ENCODE measurements at places on chromosomes 5 and 9. TPM values are rescaled to one million over a fixed set of nuclear protein-coding genes. Genes with fewer than 3 reads are reported as not detected.

Gene TAF11L10
- not detected for total RNA-seq

Gene PFN3
- total RNA-seq, result not detected

Gene CD14
- total RNA-seq, result 86.0 TPM

Gene FOXE1
- not detected for total RNA-seq

Gene SCGB3A2
- not detected for total RNA-seq

Gene RGS7BP
- 1.1 TPM for total RNA-seq

DNA sequence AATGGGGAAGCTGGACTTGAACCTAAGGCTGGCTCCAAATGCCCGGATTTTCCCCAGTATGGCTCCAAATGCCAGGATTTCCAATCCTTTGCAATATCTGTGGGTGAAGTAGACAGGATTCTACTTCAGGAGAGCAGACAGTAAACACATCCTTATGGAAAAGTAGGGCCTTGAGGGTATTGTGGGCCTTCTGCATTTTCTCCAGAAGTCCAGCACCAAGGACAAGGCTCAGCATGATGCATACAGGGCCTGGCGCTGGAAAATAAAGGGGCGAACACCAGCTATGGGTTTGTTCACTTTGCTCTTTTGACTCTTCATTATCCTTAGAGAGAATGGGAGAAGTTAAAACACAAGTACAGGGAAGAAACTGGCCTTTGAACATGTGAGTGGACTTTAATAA, 347.5 kb downstream of the SEMA5A start:
- DNase-seq, result no peak
- H3K4me3 ChIP-seq, result no peak overlapping the region
- no peak overlapping the region for H3K27ac ChIP-seq
- H3K4me1 ChIP-seq, result no peaks in the 10 kb centered on the region
- H3K27me3 ChIP-seq, result no peaks in the 10 kb centered on the region

- H3K4me1 ChIP-seq, result no peaks in the 10 kb centered on the region
- no peak overlapping the region for H3K4me3 ChIP-seq
These were observed 42.8 kb downstream of the PDE4D start for GRCh38 chr5:59850766-59851165.

- DNase-seq, result peak; percentile 98
- H3K36me3 ChIP-seq, result no peaks in the 10 kb centered on the region
- H3K4me1 ChIP-seq, result peaks cover 11% of the 10 kb centered on the region
- no peaks in the 10 kb centered on the region for H3K27me3 ChIP-seq
These were observed 16.8 kb upstream of the CDK7 start for GRCh38 chr5:69217548-69218526.

- DNase-seq, result no peak
- no peak overlapping the region for H3K4me3 ChIP-seq
- peak overlapping the region; percentile 23 for H3K27ac ChIP-seq
- H3K4me1 ChIP-seq, result no peaks in the 10 kb centered on the region
- H3K36me3 ChIP-seq, result no peaks in the 10 kb centered on the region
- H3K27me3 ChIP-seq, result no peaks in the 10 kb centered on the region
These were observed 8.9 kb upstream of the IL6ST start for GRCh38 chr5:56003679-56004078.

GRCh38 chr9:76586390-76587314, 127.7 kb downstream of the GCNT1 start:
- no peak overlapping the region for H3K4me3 ChIP-seq
- H3K27ac ChIP-seq, result no peak overlapping the region
- H3K4me1 ChIP-seq, result no peaks in the 10 kb centered on the region
- DNase-seq, result no peak

GRCh38 chr5:10724781-10725507, 36.1 kb downstream of the DAP start:
- peak; percentile 76 for DNase-seq
- H3K27me3 ChIP-seq, result no peaks in the 10 kb centered on the region
- no peak overlapping the region for H3K4me3 ChIP-seq
- no peaks in the 10 kb centered on the region for H3K4me1 ChIP-seq

GRCh38 chr5:52727576-52727975, 60.1 kb upstream of the ITGA1 start:
- H3K4me3 ChIP-seq, result no peak overlapping the region
- no peaks in the 10 kb centered on the region for H3K36me3 ChIP-seq
- H3K4me1 ChIP-seq, result peaks cover 39% of the 10 kb centered on the region

GRCh38 chr9:33620738-33621439, 96.8 kb downstream of the ANKRD18B start:
- H3K27ac ChIP-seq, result peak overlapping the region; percentile 54
- DNase-seq, result no peak
- no peak overlapping the region for H3K4me3 ChIP-seq
- H3K4me1 ChIP-seq, result no peaks in the 10 kb centered on the region
- no peaks in the 10 kb centered on the region for H3K36me3 ChIP-seq
- H3K27me3 ChIP-seq, result no peaks in the 10 kb centered on the region

DNA sequence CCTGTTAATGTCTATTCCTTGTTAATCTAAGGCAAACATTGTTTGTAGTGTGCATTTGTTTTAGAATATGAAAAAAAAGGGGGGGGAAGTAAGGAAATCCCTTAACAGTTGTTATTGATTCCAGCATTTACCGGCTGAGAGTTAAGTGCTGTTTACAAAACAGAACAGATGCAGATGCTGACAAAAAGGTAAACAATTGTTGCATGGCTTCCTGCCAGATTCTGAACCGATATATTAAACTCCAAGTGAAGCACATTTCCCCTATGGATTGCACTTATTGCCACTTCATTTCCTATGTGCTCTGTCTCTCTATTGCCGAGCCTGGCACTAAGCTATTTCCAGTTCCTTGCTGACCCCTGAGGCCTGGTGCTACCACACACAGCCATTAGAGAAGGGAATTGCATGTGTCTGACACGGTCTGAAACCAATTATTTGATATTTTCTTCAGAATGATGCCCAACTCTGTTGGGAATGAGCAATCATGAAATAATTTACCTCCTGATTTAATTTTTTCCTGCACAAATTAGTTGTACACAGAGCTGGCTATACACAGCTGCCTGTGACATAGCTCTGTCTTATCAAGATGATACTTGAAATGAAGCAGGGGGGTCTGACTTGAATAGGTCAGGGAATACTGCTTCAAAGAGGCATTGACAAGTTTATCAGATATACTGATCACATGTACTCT, 109.8 kb downstream of the KIAA0825 start:
- no peaks in the 10 kb centered on the region for H3K4me1 ChIP-seq
- no peak overlapping the region for H3K4me3 ChIP-seq
- no peaks in the 10 kb centered on the region for H3K36me3 ChIP-seq

DNA sequence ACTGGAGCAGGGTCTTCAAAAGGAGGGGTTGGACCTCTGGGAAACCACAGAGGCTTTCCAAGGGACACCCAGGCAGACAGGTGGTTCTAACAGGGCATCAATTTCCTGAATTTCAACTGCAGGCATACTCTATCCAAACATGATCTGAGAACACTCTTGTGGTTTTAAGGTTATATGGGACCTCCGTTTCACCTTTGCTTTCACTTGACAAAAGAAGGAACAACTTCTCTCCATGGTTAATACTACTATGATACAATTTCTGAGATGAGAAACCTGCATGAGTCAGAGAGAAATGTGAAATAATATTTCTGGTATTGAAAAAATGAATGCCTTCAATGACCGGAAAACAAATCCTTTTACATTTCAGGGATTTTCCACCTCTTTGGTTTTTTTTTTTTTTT, 28.0 kb upstream of the ERAP1 start:
- DNase-seq, result no peak
- H3K4me1 ChIP-seq, result no peaks in the 10 kb centered on the region
- H3K27ac ChIP-seq, result no peak overlapping the region
- H3K27me3 ChIP-seq, result no peaks in the 10 kb centered on the region
- no peaks in the 10 kb centered on the region for H3K36me3 ChIP-seq

DNA sequence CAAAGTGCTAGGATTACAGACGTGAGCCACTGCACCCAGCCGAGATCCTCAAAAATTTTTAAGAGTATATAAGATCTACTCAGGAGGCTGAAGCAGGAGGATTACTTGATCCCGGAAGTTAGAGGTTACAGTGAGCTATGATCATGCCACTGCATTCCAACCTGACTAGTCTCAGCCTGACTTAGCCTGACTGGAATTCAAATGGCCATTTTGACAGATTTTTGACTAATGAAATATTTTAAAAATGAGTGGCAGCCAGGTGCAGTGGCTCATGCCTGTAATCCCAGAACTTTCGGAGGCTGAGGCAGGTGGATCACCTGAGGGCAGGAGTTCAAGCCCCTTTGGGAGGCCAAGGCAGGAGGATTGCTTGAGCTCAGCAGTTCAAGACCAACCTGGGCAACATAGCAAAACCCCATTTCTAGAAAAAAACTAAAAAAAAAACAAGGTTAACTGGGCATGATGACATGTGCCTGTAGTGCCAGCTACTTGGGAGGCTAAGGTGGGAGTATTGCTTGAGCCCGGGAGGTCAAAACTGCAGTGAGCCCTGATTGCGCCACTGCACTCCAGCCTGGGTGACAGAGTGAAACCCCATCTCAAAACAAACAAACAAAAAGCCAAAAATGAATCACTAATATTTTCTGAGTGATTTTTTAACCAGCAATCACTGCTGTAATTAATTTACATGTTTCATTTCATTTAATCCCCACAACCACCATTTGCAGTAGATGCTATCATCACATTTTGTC, 16.6 kb downstream of the ATOX1 start:
- H3K27me3 ChIP-seq, result no peaks in the 10 kb centered on the region
- no peak for DNase-seq
- no peak overlapping the region for H3K4me3 ChIP-seq
- H3K27ac ChIP-seq, result no peak overlapping the region
- H3K4me1 ChIP-seq, result no peaks in the 10 kb centered on the region
- no peaks in the 10 kb centered on the region for H3K36me3 ChIP-seq

All from sigmoid colon (tissue), 7 donors.